Stimulated activated CD8-positive, alpha-beta memory T cell treated with anti-CD3 and anti-CD28 coated beads, Interleukin-15, amount 100 ng/mL, for 4 hours (primary cell): ENCODE measurements at places on chromosomes 16 and 17.
A peak's percentile ranks its signal among the peaks of the same experiment; 100 is the strongest.

- no peak for DNase-seq
Observed at GRCh38 chr17:48477221-48477620, 47.2 kb upstream of the SKAP1 start.

DNA sequence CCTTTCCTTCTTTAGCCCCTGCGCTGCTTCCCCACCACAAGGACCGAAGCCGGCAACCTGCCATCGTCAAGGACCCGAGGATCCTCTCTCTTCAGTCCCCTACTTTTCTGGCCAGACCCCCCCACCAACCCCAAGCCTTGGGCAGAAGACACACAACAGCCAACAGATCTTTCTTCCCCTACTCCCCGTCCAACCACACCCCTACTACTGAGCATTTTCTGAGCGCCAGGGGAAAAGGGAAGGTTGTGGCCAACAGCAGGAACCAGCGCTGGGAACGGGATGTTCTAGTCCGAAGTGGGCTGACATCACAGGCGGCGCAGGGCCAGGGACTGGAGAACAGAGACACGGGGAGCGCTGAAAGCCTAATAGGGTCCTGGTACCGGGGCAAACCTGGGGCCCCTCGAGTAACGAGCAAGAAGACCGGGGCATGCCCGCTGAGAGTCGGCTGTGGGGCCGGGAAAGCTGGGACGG, 528 bp downstream of the PER1 start:
- DNase-seq = no peak

DNA sequence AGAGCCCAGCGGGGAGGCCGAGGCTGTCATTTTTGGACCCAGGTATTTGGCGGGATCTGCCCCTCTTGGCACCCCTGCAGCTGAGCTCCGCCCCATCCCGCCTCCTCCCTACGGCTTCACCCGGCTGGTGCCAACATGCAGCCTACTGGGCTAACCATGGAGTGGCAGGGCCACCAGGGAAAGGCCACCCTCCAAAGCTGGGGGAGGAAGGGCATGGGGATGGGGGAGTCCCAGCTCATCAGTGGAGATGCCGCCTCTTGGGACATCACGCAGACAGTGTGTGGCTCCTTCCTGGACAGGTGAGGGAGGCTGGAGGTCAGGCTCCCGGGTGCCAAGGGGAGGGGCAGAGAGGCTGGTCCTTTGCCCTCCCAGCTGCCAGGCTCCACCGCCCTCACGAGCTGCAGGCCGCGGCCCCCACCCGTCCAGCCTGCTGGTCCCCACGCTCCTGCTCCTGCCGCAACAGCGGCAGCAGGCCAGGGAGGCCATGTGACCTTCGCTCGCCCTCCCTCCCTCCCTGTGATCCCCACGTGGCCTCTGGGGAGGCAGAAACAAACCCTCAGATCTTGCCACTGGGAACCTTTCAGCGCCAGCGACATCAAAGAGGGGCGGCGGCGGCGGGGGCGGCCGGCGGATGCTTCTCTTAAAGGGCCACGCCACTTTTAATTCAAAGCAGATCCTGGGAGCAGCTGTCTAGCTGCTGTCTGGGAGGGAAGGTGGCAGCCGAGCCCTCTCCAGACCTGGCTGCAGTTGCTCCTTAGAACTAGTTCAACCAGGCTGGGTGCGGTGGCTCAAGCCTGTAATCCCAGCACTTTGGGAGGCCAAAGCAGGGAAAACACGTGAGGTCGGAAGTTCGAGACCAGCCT, 6.8 kb upstream of the NOTUM start:
- DNase-seq = peak; percentile 81

DNA sequence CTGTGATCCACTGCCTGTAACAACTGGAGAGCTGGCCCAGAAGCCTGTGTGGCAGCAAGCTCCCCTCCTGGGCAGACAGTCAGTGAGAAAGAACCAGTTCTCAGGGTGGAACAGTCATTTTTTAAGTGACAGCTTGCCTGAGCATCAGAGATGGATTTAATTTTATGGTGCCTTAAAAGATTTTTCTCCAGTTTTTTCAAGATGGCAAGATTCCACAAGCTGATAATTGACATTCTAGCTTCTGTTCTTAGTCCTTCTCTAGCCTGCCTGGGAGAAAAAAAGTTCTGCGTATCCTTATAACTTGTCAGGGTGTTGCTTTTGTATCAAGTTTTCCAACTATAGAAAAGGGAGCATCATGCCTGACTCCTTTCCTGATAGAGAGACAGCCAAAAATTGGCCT, 21.2 kb downstream of the CALB2 start:
- DNase-seq = no peak

- no peak for DNase-seq
Observed at GRCh38 chr16:2776500-2777139, 460 bp downstream of the ELOB start.
